ENCODE measurements at places on chromosomes 1 and 21.

DNA sequence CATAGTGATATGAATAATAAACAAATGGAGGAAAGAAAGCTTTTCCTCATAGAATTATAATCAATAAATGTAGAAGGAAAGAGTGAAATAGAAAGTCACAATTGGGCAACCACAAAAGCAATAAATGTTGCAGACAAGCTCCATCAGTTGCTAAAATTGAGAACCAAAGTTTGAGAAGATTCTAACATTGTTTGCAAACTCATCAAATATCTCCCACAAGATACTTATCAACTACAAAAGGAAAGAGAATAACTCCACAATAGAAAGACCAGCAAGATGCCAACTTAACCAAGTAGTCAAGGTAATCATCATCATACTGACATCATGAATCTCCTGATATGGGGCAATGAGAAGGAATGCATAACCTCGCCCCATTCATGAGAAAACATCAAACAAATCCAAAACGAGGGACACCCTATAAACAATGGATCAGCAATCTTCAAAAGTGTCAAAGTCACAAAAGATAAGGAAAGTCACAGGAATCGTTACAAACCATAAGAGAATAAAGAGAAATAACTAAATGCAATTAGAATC lies 16.4 kb downstream of the EIF4G3 start:
- DNase-seq = no peak

DNA sequence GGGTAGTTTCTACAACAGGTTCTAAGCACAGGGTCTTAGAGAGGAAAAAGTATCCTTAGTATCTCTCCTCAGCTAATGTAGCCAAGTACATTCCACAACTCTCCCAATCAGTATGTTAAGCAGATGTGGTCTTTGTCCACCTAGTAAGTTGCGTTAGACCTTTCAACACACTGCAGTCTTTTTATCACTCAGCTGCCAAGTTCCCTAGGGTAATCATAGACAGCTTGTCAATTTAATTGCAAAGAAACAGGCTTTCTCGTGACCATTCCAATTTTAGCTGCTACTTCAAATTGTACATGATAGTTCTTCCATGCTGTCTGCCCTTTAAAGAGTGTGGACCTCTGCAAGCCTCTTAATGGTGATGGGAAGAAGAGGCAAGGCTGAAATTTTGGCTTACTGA lies 211.8 kb upstream of the PKN2 start:
- DNase-seq = no peak

GRCh38 chr1:51535006-51535592 lies 16.0 kb upstream of the EPS15 start:
- no peak for DNase-seq

GRCh38 chr1:183842795-183843144 lies 37.9 kb downstream of the RGL1 start:
- DNase-seq = no peak

DNA sequence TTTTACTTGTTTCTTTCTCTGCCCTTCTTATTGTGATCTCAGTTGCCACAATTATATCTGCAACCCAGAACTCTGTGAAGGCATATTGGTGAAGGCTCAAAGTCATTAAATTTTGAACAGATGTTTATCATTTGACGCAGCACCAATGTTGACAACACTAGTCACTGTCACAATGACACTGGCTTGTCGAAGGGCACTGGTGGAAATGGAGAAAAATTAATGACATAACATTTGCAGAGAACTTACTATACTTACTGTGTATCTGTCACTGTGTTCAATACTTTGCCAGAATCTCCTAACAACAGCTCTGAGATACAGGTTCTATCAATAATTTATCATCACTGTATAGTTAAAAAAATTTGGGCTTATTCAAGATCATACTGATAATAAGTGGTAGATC lies 1213.7 kb downstream of the NCAM2 start:
- no peak for DNase-seq

DNA sequence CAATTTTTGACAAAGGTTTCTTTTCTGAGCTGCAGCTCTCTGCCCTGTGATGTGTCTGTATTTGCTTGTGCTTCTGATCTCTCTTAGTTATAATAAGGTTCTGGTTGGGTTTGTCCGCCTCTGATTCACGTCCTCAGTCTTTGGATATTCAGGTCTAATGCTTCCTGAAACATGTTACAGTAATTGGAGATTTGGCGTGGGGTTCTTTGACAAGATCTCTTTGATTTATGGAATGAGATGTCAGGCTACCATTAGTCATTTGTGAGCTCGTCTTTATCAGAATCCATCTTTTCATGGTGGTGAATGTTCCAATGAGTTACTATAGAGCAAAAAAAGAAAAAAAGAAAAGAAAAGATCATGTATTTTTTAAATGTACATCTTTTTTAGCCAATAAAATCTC lies 62.5 kb downstream of the BACE2 start:
- DNase-seq = no peak

GRCh38 chr1:209585197-209585596 lies 1.7 kb downstream of the CAMK1G start:
- no peak for DNase-seq
